ENCODE measurements at places on chromosomes 5 and 9.

GRCh38 chr5:113176734-113177133 lies 200.1 kb downstream of the DCP2 start:
- no peak for DNase-seq

DNA sequence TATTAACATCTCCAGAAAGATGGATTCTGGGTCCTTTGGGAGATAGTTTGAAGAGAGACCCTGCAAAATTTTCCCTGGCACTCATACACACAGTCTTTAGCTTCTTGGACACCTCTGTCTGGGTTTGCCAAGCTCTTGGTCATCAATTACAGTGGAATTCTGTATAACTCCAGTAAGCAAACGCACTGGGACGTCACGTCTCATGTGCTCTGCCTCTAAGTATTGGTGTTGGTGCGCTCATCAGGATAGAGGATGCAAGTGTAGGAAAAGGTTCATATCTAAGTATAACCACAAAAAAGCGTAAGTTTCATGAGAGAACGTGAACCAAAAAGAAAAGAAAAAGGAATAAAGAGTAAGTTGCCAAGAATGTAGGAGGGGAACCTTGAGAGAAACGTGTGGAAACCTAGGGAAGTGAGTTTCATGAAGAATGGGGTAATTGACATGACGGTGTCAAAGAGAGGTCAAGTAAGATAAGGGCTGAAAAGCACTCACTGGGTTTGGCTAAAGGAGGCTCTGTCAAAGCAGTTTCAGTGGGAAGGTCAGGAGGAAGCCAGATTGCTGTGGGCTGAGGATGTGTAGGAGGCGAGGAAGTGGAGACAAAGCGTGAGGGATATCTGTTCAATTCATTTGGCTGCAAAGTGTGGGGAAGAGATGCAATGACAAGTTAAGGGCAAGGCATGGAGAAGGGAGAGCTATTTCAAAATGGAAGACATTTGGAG lies 92.7 kb downstream of the RAD23B start:
- no peak for DNase-seq

DNA sequence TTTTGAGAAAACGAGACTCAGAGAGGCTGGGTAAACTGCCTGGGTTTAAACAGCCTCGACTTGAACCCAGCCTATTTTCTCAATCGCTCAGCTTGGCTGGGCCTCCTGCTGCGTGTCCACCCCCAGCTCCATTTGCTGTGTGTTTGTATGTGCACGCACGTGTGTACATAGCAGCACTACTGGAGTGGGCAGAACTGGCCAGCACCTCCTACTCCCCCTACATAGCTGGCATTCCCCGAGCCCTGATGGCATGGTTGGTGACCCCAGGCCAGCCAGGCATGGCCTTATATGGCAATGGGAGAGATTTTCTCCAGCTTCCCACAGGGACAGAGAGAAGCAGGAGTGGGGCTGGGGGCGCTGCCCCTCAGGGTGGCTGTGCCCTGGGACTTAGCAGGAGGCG lies 4.1 kb downstream of the AIF1L start:
- no peak for DNase-seq

- no peak for DNase-seq
These were observed 101.9 kb downstream of the LNPEP start for GRCh38 chr5:97037819-97038218.

GRCh38 chr5:179879003-179879689 lies 20.5 kb upstream of the MRNIP start:
- DNase-seq, result no peak

DNA sequence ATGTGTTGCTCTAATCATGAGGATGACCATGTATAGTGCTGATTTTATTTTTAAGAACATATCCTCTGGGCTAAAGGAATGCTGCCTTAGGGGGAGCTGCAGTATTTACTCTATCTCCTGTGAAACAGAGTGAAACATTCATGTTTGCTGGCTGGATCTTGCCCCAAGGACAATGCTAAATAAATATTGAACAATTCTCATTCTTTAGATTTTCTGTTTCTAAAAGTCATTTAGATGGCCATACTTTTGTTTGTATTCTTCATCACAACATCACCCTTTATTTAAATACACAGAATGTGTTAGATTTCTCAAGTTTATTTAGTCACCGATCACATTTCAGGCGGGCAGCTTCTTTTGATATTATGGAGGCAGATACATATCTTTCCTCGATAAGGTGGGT lies 103.3 kb downstream of the ARHGEF28 start:
- DNase-seq, result no peak

DNA sequence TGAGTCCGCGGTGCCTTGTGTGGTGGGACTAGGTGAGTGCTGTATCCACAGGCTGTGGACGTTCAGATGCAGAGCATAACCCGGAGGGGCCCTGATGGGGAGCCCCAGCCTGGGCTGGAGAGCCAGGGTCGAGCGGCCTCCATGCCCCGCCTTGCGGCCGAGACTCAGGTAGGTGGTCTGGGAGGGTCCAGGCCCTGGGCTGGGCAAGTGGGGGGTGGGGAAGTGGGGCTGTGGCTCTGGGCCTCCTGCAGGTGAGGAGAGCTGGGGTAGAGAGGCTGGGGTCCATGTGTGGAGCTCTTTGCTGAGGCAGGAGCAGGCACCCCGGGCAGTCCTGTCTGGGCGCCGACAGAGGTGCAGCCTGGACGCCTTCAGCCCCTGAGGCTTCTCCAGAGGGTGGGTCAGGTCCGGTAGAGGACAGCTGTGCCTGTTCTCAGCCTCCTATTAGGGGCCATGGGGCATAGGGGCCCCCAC lies 241.1 kb downstream of the CACNA1B start:
- DNase-seq, result no peak

GRCh38 chr5:72624641-72625236 lies 117.5 kb upstream of the ZNF366 start:
- no peak for DNase-seq

DNA sequence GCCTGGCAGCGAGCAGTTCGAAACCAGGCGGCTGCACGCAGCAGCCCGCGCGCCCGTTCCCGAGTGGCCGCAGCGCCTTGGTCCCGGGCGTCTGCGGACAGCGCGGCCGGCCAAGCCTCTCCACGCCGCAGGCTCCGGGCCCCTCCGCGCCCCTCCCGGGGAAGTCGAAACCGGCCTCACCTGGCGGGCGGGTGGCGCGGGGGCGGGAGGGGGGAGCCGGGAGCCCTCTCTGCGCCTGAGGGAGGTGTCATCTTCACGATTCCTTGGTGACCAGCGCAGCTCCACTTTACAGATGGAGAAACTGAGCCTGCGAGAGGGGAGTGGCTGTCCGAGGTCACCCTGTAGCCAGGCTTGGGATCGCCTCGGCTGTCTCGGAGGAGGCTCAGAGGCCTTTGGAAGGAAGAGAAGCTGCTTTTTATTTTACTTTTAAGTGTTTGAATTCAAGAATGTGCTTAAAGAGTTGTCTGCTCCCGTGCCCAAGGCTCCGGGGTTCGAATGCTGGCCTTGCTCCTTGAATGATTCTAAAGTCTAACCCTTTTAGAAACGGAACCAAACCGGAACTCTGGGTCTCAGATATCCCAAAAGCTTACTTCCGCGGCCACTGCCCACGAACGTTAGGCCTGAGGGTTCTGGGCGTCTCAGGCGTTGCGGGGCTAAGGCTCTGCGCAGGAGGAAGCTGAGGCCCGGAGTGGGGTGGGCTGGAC lies 662 bp downstream of the SUSD3 start:
- DNase-seq, result no peak

- no peak for DNase-seq
These were observed 119.7 kb upstream of the PJA2 start for GRCh38 chr5:109529520-109529919.

DNA sequence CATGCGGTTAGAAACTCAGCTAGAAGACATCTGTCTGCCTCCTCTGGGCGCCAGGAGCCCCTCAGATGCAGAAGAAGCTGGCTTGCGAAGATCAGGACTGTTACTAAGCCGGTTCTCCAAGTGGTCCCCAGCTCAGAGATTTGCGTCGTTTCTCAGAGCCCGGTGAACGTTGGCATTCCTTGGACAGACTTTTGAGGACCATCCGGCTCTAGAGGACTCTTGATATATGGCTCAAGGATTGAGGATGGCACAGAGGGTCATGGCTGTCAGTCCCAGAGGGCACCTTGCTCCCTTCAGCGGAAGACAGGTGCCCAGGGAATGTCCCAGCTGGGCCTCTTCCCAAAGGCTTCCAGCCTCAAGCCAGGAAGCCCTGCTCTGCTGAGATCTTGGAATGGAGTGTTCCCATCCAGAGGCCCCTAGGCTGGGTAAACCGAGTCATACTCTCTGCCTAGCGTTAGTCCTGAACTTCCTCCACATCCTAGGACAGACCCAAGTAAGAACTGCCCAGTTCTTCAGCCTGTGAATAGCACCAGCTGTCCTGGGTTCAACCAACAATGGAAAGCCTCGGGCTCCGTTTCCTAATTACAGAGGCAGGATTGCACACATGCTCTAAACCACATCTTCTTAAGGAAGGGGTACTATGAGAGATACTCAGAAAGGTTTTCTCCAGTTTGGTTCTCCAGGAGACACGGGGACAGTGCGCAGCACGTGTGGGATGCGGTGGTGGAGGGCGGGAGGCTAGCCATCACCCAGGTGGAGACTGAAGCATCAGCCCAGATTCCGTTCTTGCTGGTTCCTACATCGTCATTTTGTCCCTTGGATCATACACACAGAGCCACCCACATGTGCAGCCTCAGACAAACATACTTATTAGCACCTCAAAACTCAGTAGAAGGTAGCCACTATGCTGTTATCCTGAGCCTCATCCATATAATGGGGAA lies 51.4 kb downstream of the ZNF354C start:
- DNase-seq, result no peak

DNA sequence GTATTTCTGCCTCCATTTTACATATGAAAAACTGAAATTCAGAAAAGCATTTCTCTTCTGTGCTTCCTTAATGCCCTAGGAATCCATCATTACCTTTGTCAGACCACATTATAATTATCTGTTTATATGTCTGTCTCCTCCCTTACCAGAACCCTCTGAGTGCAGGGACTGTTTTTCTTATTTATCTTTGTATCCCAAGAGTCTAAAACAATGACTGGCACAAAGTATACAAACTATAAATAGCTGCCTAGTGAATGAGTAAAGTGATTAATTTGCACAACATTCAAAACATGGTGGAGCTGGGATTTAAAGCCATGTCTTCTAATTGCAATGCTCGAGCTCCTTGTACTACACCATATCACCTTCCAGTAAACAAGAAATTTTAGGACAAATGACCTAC lies 49.3 kb upstream of the HK3 start:
- no peak for DNase-seq

GRCh38 chr5:142422429-142422828 lies 97.6 kb upstream of the SPRY4 start:
- DNase-seq, result no peak

DNA sequence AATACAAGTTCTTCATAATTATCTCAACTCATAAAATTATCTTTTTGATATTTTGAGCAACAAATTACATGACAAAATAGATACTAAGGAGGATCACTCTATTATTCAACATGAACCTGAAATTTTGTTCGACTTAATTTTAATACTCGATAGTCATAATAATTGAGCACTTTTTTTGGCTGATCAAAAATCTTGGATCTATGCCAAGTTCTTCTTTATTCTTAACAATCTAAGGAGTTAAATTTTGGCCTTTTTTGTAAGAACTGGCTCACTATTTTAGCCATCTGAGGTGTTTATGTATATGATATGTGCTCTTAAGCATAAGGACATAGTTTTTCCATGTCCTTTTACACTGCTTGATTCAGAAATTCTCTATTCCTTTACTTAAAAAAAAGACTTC lies 996.1 kb upstream of the COX7C start:
- no peak for DNase-seq

- no peak for DNase-seq
These were observed 229.7 kb downstream of the MAT2B start for GRCh38 chr5:163735069-163735468.

- no peak for DNase-seq
These were observed 1995.6 kb upstream of the CDH6 start for GRCh38 chr5:29197631-29198454.

DNA sequence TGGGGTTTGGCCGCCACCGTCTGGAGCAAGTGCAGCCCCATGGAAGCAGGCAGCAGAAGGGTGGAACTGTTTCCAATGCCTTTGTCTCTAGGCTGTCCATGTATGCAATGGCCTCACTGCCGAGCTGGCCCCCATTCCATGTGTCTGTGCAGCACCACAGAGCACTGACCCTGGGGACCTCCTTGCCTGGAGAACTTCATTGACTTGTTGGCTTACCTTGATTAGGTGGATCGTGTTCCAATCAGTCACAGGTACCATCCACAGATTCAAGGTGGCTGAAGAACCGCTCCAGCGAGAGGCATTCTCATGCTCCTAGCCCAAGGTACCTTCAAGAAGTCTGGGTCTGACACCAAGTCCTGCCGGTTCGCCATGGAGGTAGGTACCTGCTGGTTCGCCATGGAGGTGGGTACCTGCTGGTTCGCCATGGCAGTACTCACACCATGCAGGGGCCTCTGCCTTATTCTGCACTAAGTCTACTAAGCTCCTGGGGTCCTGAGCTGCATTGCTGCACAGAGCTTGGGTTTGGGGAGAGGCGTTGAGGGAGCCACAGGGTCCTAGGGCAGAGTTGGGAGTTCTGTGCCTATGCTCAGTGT lies 358.3 kb upstream of the IRX1 start:
- no peak for DNase-seq

Measured in NCI-H2081 treated with DMSO at 0.1 percent for 48 hours (cell line).